Aorta (tissue), 5 donors: ENCODE measurements at places on chromosomes 1 and 21. TPM values are rescaled to one million over a fixed set of nuclear protein-coding genes. Genes with fewer than 3 reads are reported as not detected.

GRCh38 chr21:36209626-36210171, 53.1 kb downstream of the DOP1B start:
- no peak for DNase-seq

DNA sequence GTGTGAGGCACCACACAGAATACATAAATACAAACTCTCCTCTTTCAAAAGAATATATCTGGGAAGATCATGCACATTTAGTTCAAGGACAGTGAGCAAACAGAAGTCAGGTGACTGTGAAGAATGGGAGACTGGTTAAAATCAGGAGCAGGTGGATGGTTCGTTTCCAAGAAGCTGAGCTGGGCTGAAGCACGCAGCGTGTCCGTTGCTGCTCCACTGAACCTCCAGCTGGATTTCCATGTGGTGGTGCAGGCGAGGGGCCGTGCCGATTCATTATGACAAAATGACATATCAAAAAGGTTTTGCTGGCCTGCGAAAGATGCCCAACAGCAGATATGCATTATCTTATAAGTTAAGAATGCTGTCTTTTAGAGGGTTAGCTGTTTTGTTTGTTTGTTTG, 66.0 kb downstream of the OLIG1 start:
- no peak for DNase-seq

DNA sequence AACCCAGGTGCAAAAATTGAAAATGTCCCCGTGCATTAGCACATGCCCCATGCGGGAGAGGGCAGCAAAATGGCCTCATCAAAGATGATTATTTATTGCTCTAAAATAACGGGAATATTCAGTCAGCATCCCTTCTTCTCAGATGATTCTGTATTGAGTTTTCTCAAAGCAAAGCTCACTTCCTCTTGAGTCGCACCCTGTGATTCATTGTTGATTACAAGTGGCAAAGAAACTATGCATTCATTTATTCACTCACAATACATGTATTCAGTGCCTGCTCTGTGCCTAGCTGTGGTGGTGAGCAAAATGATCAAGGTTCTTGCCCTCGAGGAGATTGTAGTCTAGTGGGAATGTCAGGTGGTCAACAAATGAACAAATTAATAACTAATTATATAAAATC, 226.0 kb upstream of the KAZN start:
- DNase-seq: no peak

GRCh38 chr1:157237981-157238380, 99.8 kb upstream of the ETV3 start:
- no peak for DNase-seq

GRCh38 chr1:221331273-221332183, 410.4 kb downstream of the DUSP10 start:
- DNase-seq: no peak

DNA sequence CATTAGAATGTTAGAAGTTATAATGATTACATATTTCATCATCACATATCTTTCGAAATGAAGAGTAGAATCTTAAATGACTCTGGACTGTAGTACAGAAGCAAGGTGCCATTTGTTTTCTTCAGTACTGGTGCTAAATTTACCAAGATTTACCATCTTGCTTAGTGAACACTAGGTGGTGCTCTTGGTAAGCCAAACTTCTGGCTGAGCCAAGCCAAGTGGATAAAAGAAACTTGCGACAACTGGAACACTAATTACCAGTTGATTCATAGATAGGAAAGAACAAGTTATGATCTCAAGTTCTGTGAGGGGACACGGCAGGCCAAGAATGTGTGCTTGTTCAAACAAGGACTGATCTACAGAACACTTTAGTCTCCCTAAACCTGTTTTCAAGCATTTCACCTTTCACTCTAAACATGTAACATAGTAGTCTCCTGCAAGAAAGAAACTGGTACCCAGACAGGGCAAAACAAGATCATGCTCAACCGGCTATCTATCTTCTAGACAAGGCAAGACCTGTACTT, 19.8 kb downstream of the SPRTN start:
- DNase-seq: no peak

DNA sequence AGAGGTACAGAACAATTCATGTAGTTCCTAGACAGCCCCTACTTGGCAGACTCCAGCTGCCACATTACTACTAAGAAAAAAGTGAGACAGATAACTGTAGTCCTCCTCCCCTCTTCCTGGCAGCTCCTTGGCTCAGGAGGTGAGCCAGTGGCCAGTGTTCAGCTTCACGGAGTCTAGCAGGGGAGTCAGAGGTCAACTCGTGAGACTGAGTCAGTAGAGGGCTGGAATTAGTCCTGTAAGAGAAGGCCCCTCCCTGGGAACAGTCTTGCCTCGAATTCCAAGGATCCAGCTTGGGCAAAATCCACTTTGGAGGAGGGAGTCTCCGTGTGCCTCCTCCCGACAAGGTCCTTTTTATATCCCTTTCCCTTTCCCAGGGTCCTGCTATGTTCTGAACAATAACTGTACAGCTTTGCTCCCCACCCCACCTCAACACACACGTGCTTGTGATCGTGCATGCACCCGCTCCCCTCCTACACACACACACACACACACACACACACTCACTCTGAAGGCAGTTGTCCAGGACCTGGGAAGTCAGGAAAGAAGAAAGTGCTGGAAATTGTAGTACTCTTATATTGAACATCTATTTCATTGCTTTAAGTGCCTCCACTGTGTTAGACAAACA, 22.5 kb upstream of the SLC27A3 start:
- DNase-seq: peak; percentile 84

- DNase-seq: no peak
These were observed 118.9 kb downstream of the RGS21 start for GRCh38 chr1:192435704-192436103.

DNA sequence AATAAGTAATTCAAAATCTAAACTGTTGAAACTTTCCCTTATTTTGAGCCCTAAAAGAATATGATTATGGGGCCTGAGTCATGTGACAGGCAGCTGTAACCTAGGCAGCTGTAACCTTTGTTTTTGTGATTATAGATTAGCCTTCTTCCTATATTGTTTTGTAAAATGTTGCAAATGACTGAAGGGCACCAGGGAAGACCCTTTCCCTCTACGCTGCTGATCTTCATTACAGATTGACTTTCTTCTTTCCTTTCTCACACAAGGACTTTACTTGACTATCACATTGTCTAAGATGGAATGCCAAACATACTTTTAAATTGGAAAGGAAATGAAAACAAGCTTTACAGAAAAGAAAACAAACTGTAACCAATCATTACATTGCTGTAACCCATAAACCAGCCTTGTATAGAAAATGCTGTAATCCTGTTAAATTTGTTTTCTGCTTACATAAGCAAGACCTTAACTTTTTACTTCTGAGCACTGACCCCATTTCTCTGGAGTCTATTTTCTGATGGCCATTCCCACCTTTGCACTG, 242.2 kb downstream of the RGS7 start:
- no peak for DNase-seq

- peak; percentile 91 for DNase-seq
These were observed 28.4 kb downstream of the JUN start for GRCh38 chr1:58755468-58755872.

- no peak for DNase-seq
These were observed 54.3 kb upstream of the SERBP1 start for GRCh38 chr1:67484492-67484891.

- DNase-seq: no peak
These were observed 6.3 kb upstream of the VPS26C start for GRCh38 chr21:37273440-37273839.

GRCh38 chr1:96445302-96445701, 276.3 kb upstream of the PTBP2 start:
- DNase-seq: no peak

GRCh38 chr1:23013657-23014056, 2.0 kb downstream of the TEX46 start:
- DNase-seq: no peak

KLF17 gene
- total RNA-seq: 0.16 TPM

FMO5 gene
- 2.9 TPM for total RNA-seq

SPATA45 gene
- total RNA-seq: 0.78 TPM

NUDT4B gene
- total RNA-seq: 1.2 TPM

STPG1 gene
- 5.7 TPM for total RNA-seq

NPPB gene
- not detected for total RNA-seq

CLIC6 gene
- total RNA-seq: 3.0 TPM

RUNX3 gene
- total RNA-seq: 2.9 TPM
